ENCODE measurements at places on chromosomes 13 and 19.

DNA sequence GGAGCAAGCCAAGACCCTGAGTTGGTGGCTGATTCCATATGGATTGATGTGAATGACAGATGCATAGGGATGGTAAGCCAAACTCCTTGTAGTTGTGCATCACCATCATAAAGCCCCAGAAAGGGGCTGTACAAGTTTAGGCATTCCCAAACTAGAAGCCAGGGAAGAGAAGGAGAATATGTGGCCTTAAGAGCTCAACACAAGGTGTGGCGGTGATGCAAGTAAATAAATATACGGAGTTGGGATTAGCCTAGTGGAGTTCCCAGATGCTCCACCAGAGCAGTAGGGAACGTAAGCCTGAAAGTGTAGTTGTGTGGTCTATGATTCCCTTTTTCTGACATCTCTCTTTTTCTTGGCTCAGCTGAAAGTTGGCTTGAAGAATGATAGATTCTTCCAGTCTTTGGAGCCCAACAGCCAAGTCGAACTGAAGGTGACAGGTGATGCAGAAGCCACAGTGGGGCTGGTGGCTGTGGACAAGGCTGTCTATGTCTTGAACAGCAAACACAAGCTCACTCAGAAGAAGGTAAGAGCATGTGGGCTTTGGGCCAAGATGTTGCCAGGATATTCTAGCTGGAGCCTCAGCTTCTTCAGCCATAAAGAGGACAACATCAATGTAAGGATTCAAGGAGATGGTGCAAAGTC lies 30.1 kb downstream of the RDH8 start:
- DNase-seq: no peak
- H3K36me3 ChIP-seq: no peaks in the 10 kb centered on the region
- H3K27me3 ChIP-seq: peaks cover 7% of the 10 kb centered on the region
- no peak overlapping the region for H3K4me3 ChIP-seq

DNA sequence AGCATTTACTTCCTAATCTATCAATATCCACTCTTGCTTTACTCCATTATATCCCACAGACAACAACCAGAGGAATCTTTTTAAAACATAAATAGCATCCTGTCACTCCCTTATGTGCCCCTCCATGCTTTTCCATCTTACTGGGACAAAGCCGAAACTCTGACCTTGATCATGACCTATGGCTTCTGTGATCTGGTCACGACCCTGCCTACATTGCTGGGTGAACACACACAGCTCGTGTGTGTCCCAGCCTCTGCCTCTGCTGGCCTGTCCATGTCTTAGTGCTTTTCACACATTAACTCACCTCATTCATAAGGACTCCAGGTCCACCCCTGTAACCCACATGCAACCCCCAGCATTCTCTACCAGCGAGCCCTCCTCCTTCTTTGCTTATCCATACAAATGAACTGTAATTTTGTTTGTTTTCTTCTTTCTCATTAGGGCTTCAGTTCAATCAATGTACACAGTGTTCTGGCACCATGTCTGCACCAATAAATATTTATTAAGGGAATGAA lies 95.9 kb upstream of the RAP2A start:
- H3K27ac ChIP-seq: no peak overlapping the region
- no peak for DNase-seq
- no peaks in the 10 kb centered on the region for H3K4me1 ChIP-seq
- no peaks in the 10 kb centered on the region for H3K36me3 ChIP-seq
- no peaks in the 10 kb centered on the region for H3K27me3 ChIP-seq

- no peaks in the 10 kb centered on the region for H3K4me1 ChIP-seq
- no peak for DNase-seq
- H3K27ac ChIP-seq: no peak overlapping the region
- no peak overlapping the region for H3K4me3 ChIP-seq
Observed at GRCh38 chr13:97495678-97496077, 61.7 kb downstream of the RAP2A start.

DNA sequence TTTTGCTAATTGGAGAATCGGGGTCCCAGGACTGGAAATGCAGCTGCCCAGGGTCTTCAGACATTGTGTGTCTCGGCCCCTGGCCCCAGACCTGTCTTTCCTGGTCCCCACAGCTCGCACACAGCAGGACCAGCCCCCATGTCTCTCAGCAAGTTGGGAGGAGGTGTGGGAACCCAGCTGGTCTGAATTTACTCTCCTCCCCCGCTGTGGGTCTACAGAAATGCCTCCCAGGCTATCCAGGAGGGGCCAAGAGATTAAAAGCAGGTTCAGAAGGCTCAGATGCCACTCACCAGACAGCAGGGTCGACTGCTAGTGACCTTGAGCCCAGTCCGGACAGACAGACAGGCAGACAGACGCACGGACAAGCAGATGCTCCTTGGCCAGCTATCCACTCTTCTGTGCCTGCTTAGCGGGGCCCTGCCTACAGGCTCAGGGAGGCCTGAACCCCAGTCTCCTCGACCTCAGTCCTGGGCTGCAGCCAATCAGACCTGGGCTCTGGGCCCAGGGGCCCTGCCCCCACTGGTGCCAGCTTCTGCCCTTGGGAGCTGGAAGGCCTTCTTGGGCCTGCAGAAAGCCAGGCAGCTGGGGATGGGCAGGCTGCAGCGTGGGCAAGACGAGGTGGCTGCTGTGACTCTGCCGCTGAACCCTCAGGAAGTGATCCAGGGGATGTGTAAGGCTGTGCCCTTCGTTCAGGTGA lies at the start of gene DAND5:
Gene DAND5, plus strand, starts transcription at position 285 of the 697 bp plus-strand sequence. Its CDS starts 85 bp downstream, at position 370.
- H3K27ac ChIP-seq: no peak within 1 kb of the TSS
- H3K36me3 ChIP-seq: no peaks in the 10 kb centered on the region
- H3K4me3 ChIP-seq: no peak within 1 kb of the TSS

Measured in activated CD4-positive, alpha-beta T cell treated with anti-CD3 and anti-CD28 coated beads, Interleukin-2, amount 10 ng/mL, durations not matched to agents 24 days and 14 days (primary cell).